ENCODE measurements at places on chromosomes 7 and 10.

DNA sequence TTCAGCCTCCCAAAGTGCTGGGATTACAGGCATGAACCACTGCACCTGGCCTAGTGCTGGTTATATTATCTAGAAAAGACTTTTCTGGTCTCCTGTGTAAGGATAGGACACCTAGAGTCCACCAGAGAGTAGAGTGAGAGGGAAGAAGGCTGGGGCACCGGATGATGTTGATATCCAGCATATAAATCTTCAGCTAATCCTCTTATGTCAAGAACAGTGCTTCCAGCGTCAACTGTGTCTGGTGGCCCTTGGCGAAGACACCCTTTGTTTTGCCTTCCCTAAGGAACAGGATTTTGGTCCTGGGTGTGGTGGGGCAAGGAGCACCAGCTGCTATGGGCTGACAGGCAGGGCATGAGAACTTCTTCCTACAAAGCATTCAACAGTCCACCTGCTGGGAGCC, 16.3 kb upstream of the INMT start:
- no peak for DNase-seq

DNA sequence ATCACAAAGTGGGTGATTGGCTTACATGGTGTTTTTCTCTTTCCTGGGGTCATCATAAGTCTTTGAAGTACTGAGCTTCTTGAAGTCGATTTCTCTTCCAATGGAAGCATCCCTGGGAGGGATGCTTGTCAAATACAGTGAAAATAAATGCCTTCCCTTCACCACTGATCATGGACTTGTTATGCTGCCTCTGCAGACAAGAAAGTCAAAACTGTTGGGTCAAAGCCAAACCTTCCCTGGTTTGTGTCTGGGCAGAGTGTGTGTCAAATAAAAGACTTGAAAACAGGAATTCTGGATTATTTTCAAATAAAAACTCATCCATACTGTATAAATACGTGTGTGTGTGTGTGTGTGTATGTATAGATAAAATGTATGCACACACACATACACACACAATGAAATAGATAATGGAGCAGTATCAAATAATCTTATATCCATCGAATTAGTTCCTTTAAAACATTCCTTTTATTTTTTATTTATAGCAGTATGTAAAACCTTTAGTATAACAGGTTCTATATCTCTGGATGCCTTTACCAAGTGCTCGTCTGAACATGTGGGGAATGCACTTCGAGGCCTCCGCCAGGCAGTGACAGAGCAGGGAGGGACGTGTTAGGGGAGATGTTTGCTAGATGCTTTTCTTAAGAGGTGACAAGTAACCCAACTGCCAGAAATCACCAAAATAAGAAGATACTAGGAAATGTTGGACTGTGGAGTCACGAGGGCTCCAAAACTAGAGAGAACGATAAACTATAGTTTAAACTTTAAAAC, 27.2 kb upstream of the WNT16 start:
- no peak for DNase-seq

DNA sequence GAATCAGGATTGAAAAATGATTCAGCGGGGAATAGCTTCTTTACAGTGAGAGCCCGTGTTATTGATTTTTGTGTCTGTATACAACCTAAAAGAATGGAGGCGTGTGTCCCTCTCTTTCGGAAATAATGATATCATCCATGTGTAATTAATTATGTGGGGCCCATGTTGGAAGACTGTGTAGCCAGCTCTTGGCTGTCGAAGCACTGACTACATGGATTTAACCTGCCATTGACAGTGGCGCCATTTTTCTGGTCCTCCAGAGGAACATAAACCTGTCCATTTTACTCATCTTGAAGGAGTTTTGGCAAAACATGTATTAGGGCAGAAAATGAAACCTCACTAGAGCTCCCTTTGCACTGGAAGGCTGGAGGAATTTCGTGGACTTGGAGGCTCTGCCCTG, 119.6 kb downstream of the ITIH5 start:
- DNase-seq, result no peak

- DNase-seq, result no peak
Observed at GRCh38 chr10:26485150-26485941, 47.2 kb downstream of the APBB1IP start.

GRCh38 chr7:105408791-105409410, 20.2 kb upstream of the SRPK2 start:
- DNase-seq, result no peak

DNA sequence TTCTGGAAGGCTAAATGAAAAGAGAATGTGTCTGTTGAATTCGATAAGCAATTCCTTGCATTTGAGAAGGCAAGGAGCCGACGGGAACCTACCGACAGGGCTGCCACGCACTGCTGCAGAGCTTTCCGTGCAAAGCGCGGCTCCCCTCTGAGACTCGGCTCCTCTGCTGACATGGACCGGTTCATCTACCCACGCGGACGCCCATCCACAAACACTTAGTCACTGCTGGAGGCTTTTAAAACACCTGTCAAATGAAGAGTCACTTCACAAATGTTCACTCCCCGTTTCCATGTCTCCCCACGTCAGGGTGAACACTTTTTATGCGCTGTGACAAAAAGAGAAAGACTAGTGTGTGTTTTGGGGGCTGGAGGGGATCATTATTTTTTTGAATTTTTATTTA, 32.0 kb downstream of the AMZ1 start:
- no peak for DNase-seq

DNA sequence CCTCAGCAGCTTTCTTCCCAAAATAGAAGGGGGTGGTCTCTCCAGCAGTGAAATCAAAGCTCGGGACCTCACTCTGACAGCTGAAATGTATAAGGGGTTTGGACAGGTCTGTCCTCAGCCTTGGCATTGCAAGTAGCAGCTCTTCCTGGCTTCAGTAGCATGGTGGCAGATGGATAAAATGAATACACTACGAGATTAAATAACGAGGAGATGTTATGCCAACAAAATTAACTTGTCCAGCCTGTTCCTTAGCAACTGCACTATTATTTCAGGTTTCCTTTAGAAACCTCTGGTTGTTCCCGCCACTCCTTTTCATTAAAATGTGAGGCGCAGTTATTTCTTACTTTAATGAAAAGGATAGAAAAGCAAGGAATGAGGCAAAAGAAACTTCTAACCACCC, 24.9 kb downstream of the PRLHR start:
- no peak for DNase-seq

GRCh38 chr7:141167381-141167964, 93.6 kb downstream of the TMEM178B start:
- no peak for DNase-seq

- DNase-seq, result no peak
Observed at GRCh38 chr10:24651923-24652322, 71.8 kb downstream of the ARHGAP21 start.

- DNase-seq, result no peak
Observed at GRCh38 chr7:66643395-66643794, 14.7 kb downstream of the KCTD7 start.

GRCh38 chr10:54587971-54588370, 213.1 kb downstream of the PCDH15 start:
- DNase-seq, result no peak

- DNase-seq, result no peak
Observed at GRCh38 chr10:79113827-79114226, 45.1 kb downstream of the ZMIZ1 start.

DNA sequence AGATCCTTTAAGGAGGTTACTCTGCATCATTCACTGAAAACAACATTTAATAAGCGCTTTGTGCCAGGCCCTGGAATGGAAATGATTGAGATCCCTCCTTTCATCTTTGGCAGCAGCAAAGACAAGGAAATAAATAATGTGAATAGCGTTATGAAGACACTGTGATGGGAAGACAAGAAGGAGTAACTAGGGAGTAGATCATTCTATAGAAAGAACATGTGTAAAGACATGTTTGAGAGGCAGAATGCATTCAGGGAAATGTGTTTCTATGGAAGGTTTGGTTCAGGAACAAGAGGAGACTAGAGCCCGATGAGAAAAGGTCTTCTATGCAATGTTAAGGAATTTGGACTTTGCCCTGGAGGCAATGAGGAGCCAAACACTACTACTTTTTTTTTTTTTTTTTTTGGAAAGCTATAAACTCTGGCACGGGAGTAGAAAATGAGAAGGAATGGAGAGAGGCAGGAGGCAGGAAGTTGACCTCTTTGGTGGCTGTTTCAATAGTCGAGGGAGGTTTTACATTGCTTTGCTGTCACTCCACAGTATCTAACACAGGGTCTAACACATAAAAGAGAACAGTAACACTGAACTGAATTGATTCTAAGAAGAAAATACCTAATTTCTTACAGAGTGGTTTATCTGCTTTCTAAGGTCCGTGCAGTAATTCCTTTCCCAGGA, 44.9 kb downstream of the SMURF1 start:
- no peak for DNase-seq

GRCh38 chr10:29443745-29444523, 155.1 kb downstream of the LYZL1 start:
- no peak for DNase-seq

DNA sequence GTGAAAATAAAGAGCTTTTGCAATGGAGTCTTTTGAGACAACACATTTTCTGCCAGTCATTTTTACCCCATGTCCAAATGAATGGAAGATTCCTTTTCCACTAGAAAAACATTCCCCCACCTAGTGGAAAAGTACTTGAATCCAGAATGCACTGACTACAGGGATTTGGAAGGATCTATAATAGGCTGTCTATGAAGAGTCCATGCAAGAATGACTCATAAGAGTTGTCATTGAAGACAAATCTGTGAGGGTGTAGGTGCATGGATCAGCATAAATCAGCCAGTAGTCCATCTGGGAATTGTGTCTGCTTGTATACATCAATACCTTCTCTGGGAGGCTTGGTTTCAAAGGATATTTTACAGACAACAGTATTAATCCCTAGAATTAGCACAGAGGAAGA, 32.5 kb upstream of the TRUB1 start:
- DNase-seq, result no peak

DNA sequence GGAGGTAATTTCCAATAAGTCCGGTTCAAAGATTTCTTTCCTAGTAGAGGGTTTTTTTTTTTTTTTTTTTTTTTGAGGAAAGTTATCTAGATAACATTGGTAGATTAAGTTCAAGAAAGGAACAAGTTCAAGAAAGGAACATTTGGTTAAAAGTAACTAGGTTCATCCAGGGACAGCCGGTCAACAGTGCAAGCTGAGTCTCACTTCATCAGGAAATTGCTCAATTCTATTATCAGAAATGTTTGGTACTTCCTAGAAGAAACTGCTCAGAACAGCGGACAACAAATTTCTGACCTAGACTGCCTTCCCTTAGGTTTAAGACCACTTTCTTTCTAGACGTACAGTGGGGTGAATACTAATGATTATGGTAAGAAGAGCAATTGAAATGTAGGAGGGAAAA, 3.7 kb upstream of the IL2RA start:
- no peak for DNase-seq

DNA sequence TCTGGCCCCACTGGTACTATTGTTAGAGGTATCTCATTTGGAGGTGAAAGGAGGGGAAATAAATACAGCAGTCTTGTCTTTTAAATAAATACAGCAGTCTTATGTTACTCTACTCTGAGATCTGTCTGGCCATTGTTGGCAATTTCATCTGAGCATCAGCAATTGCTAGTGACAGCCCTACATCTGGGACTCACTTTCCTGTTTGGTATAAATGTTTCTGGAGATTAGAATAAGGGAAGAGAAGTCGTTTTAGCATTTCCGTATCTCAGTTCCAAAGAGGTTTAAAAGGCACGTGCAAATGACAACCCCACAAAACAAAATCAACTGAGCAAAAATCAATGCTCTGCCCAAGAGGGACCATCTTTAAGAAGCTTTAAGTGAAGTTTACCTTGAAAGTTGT, 18.1 kb upstream of the CNNM2 start:
- no peak for DNase-seq

GRCh38 chr10:73959484-73960243, 38.3 kb upstream of the VCL start:
- DNase-seq, result no peak

DNA sequence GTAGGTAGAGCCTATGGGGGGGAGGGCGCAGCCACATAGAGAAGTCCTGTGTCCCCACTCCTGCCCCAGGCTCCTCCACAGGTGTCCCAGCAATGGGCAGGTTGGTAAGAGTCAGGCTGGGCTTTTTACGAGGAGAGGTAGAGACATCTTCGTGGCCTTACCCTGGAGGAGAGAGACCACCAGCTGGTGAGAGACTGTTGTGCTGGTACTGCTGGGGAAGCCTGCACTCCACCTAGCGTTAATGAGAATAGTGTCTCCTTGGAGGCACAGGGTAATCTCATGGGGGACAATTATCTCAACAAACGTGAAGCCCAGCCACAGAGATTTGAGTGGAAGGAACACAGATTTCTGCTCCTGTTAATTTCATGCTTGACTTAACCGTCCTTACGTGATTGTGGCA, 29.5 kb upstream of the RASGEF1A start:
- no peak for DNase-seq

- DNase-seq, result no peak
Observed at GRCh38 chr10:51100221-51100620, 25.9 kb downstream of the PRKG1 start.

- no peak for DNase-seq
Observed at GRCh38 chr7:115066050-115066449, 144.2 kb downstream of the MDFIC start.

DNA sequence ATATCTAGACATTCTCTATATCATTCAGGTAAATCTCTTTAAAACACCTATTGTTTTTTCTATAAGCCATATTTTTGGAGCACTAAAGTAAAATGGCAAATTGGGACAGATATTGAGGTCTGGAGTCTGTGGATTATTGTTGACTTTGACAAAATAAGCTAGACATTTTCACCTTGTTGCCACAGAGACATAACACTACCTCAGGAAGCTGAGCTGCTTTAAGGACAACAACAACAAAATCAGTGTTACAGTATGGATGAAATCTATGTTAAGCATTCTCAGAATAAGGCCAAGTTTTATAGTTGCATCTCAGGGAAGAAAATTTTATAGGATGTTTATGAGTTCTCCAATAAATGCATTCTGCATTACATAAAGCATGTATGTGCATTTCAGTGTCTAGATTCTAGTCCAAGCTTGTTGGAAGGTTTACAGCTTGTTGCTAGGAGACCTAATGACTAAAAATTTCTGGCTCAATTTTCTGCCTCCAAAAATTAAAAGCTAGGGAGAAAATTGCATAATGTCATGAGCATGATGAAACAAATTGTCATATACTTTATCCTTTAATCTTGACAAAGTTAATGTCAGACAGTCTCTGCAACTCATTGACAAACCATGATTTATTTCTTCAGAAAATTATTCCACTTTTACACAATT, 18.3 kb downstream of the LIPM start:
- no peak for DNase-seq

- DNase-seq, result no peak
Observed at GRCh38 chr7:137324796-137325696, 18.5 kb downstream of the PTN start.

GRCh38 chr7:30789334-30789711, 18.1 kb downstream of the MINDY4 start:
- no peak for DNase-seq
